ENCODE measurements at places on chromosomes 11 and 22.

DNA sequence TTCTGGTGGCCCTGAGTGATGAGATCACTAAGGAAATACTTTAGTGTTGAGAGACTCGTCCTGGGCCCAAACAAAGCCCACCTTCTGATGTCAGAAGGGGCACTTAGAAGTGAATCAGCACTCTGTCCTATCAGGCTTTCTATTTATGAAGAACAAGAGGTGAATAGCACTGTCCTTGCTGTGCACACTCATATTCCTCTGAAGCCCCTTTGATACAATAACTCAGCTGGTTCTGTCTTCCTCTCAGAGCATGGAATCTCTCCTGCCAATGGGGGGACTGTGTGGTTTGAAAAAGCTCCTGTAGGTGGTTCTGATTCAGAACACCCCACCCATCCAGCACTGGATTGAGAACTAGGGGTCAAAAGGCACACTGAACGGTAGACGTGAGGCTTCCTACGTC lies 348.1 kb downstream of the ETS1 start:
- no peak for DNase-seq

DNA sequence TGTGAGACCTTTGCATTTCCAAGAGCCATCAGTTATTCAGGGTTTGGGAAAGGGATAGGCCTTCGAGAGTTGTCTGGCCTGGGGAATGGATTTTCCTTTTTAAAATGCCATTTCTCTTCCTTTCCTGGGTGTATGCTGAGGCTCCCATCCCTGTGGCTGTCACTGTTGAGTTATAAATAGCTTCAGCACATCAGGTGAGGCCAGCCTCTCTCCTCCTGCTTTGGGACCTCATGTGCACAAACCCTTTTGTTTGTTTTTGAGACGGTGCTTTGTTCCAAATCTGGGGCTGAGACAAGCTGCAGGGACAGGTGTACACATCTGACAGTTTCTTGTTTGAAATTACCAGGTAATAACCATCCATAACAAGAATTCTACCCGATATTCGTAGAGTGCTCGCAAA lies 1.3 kb downstream of the TEF start:
- DNase-seq: no peak

DNA sequence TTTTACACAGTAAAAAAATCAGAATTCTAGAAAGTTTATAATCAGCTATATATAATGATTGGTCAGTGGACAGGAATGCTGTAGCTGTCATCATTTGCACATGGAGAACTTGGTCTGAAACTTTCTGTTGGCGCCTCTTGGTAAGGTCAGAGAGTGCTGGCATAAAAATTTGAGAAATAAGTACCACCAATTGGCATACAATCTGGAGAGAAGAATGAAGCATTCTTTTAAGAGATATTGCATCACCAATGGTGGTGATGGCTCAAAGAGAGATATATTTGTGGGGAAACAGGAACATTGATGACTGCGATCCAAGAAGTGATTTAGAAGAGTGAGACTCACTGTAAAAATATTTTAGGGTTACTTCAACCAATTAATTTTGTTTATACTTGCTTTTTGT lies 19.8 kb upstream of the OOSP1 start:
- no peak for DNase-seq

- peak; percentile 25 for DNase-seq
Observed at GRCh38 chr11:103696123-103696522, 340.3 kb upstream of the DDI1 start.

- no peak for DNase-seq
Observed at GRCh38 chr11:45535033-45535432, 130.4 kb downstream of the CHST1 start.

DNA sequence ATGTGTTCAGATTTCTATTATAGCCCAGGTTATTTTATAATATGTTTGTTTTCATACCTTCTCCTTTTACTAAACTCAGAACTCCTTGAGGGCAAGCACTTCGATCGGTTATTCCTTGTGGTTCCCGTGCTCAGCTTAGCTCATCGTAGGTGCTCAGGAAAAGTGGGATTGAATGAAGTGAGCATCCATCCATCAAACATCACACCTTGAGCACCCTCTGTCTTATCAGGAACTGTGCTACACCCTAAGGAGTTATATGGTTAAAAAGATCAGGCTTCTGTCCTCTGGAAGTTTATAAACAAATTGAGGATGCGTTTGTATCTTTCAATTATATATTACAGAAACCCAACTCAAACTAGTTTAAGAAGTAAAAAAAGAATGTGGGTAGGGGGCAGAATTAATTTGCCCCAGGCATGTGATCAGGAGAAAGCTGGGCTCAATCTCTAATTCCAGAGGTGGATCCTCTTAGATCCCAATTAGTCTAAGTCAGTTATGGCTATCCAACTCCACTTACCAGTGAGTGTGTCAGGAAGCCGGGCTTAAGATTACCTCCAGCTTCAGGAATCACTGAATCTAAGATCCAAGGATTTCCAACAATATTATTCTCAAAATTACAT lies 59.9 kb upstream of the RRAS2 start:
- peak; percentile 13 for DNase-seq

DNA sequence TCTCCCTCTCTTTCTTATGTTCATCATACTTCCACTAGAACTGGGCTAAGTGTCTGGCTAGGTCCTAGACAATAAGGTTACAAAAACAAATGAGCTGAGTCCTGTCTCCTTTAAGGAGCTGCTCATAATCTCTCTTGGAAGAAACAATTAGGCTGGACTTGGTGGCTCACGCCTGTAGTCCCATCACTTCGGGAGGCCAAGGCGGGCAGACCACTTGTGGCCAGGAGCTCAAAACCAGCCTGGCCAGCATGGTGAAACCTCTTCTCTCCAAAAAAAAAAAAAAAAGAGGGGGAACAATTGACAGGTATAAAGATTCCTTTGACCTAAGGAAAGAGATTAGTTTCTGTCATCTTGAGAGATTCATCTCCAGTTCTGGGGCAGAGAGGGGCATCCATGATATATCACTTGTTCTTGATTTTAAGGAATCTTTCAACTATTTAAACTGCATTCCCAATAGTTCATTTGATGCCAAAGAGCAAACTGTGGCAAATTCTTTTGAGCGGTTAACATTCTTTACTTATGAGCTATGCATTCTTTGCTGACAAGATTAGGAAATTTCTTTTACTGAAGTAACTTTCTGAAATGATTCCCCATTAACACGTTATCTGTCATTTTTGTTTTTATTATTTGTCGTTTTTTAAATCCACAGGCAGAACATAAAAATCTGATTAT lies 125.5 kb downstream of the C11orf87 start:
- no peak for DNase-seq

- DNase-seq: no peak
Observed at GRCh38 chr11:128512474-128512996, 74.8 kb downstream of the ETS1 start.

- DNase-seq: no peak
Observed at GRCh38 chr22:28207281-28208030, 288.4 kb upstream of the PITPNB start.
